Dermis microvascular lymphatic vessel endothelial cell (primary cell): ENCODE measurements at places on chromosomes 2 and 18. TPM values are rescaled to one million over a fixed set of nuclear protein-coding genes. Genes with fewer than 3 reads are reported as not detected.

KCNG3 gene
- not detected in 2 replicates for total RNA-seq

CFAP53 gene
- total RNA-seq: 0.13 TPM in 2 replicates

MYO3B gene
- under 0.01 TPM in 1 of 2 replicates, not detected in the other for total RNA-seq

EFR3B gene
- 0.39 and 0.51 TPM in 2 replicates for total RNA-seq
